Eye (tissue), 1 donor: ENCODE measurements at places on chromosomes 5 and 9.
A peak's percentile ranks its signal among the peaks of the same experiment; 100 is the strongest.

- no peak for DNase-seq
These were observed 27.9 kb downstream of the AGTPBP1 start for GRCh38 chr9:85713897-85714296.

GRCh38 chr9:99762470-99762869, 59.2 kb upstream of the NR4A3 start:
- no peak for DNase-seq

- DNase-seq, result peak; percentile 92
These were observed 74.2 kb downstream of the SHB start for GRCh38 chr9:37994639-37995347.

- DNase-seq, result no peak
These were observed 1850.9 kb upstream of the NUDT12 start for GRCh38 chr5:105413406-105413990.

DNA sequence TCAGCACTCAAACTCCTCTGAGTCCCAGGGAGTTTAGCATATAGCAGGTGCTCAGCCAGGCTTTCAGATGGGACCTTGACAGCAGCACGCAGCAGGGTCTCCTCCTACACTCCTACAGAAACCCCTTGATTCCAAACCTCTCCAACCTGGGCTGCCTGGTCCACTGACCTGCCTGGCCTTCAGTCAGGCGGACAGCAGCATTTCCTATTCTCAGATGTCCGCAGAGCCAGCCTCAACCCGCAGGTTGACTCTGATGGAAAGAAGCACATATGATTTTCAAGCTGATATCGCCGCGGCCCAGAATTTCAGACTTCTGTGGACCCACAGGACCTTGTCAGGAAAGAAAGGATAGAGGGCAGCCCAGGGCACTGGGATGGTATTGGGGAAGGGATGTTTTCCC, 5.3 kb upstream of the SLC25A48 start:
- DNase-seq, result no peak

DNA sequence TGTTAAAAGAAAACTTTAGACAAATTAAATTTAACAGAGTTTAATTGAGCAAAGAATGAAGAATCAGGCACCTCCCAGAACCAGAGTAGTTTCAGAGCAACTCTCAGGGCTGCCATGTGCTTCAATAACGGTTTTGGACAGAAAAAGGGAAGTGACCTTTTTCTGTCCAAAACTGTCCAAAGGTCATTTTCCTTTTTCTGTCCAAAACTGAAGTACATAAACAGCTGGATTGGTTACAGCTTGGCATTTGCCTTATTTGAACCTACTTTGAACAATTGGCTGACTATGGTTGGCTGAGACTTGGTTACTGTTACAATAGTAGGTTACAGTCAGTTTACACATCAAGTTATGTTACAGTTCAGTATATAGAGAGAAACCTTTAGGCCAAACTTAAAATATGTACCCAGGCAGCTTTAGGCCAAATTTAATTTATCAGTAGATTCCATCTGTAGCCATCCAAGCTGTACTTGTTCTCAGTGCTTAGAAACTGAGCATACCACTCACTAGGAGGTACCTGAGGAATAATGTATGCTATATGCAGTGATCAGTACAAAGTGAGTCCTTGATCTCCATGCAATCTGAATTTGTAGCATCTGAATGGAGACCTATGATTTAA, 44.0 kb downstream of the C9orf85 start:
- no peak for DNase-seq
